G401 (cell line): ENCODE measurements at places on chromosomes 12 and 14. TPM values are rescaled to one million over a fixed set of nuclear protein-coding genes. Genes with fewer than 3 reads are reported as not detected.
A peak's percentile ranks its signal among the peaks of the same experiment; 100 is the strongest.

Gene STON2
- 0.10 TPM in 1 of 2 replicates, not detected in the other for total RNA-seq

Gene DDX23
- total RNA-seq: 73.4 and 87.1 TPM in 2 replicates

Gene RTL1
- total RNA-seq: not detected in 2 replicates

Gene SLC10A1
- not detected in 2 replicates for total RNA-seq

Gene C12orf54
- not detected in 2 replicates for total RNA-seq

DNA sequence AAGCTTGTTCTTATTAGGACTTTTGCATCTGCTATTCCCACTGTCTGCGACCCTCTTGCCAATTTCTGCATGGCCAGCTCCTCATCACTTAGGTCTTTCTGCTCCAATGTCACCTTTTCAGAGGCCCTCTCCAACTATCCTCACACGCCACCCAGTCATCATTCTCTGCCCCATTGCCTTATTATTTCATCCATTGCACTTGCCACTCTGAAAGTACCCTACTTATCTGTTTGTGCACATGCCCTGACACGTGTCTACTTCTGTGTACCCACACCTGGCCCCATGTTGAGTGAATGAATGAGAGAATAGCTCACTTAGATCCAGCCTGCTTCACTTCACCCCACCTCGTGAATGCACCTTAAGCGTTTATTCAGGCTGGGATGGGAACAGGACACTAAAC lies 218.7 kb upstream of the TBX3 start:
- DNase-seq: no peak

DNA sequence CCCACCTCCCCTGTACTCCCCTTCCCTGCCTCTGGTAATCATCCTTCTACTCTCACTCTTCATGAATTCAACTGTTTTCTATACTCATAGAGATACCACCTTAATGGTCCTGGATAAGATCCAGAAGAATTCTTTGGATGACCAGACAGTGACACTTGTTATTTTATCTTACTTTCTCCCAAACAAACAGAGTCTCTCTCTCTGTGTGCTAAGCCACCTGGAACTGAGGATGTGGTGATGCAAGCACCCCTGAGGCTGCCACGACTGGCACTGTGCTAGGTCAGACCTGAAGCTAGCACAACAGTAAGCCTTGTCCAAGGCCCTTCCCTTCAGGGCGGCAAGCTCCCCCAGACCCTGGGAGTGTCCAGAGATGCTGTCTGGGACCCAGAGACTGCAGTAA lies 250.2 kb downstream of the C12orf50 start:
- DNase-seq: no peak

GRCh38 chr14:104558231-104559027 lies 21.1 kb upstream of the C14orf180 start:
- no peak for DNase-seq

DNA sequence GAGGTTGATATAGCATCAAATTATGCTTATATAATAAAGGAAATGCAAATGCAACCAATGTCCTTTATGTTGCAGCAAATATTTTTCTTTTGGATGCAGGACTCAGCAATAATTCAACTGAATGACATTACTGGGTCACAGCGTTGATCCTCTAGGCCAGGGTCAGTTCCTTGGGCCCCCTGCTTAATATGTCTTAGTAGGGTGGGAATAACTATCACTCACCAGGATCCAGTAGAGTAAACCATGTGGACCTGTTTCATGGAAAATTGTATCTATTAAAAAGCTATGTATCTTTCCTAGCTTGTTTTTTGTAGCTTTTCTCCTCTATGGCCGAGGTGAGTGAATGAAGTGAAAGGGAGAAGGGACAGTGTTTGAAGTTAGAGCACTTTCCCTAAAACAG lies 161.5 kb upstream of the SSTR1 start:
- no peak for DNase-seq

DNA sequence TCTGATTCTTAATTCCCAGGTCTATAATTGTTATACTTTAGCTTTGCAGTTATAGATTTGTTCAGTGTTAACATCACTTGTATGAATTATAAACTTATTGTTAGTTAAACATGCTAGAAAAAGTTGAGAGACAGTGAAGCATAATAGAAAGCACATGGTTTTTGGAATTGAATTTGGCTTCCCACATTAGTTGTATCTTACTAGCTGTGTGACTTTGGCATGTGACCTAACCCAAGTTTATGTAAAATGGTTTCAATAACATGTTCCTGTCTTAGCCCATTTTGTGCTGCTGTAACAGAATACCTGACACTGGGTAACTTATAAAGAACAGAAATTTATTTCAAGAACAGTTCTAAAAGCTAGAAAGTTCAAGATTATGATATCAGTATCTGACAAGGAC lies 146.3 kb downstream of the PDE3A start:
- DNase-seq: no peak

DNA sequence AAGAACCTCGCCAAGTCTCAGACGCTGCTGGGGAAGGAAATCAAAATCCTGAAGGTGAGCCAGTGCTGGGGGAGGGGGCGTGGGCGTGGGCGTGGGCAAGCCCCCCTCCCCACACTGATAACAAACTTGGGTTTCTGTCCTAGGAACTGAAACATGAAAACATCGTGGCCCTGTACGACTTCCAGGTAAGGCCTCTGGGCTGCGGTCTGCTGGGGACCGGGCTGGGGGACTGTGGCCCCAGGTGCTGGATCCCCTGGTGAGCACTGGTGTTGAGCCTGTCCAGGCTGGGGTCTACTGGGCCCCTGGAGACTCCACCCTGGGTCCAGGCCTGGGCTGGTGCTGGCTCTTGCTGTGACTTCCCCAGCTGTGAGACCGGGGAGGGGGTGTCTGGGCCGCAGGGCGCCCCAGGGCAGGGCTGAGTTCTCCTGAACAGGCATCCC lies 1.2 kb downstream of the ULK1 start:
- peak; percentile 8 for DNase-seq

GRCh38 chr14:59020382-59020781 lies 168.1 kb upstream of the DAAM1 start:
- no peak for DNase-seq

GRCh38 chr12:90199006-90199405 lies 490.4 kb upstream of the ATP2B1 start:
- no peak for DNase-seq
